ENCODE measurements at places on chromosomes 16 and 17. TPM values are rescaled to one million over a fixed set of nuclear protein-coding genes. Genes with fewer than 3 reads are reported as not detected.

Gene FAM20A
- not detected for total RNA-seq

Gene TMEM95
- total RNA-seq: not detected

Gene DNAH2
- 0.10 TPM for total RNA-seq

Gene GOT2
- 82.7 TPM for total RNA-seq

Gene SHISA6
- not detected for total RNA-seq

Gene ARHGAP27
- 79.1 TPM for total RNA-seq

Gene CWC25
- 39.3 TPM for total RNA-seq

Gene CCL5
- total RNA-seq: 224 TPM

Gene MON1B
- total RNA-seq: 108 TPM

Gene C16orf89
- not detected for total RNA-seq

GRCh38 chr17:31310260-31310659, 3.6 kb downstream of the EVI2B start:
- H3K4me1 ChIP-seq: peaks cover 37% of the 10 kb centered on the region
- H3K27me3 ChIP-seq: no peaks in the 10 kb centered on the region
- peaks cover 11% of the 10 kb centered on the region for H3K36me3 ChIP-seq
- peak overlapping the region; percentile 79 for H3K4me3 ChIP-seq

- H3K27ac ChIP-seq: no peak overlapping the region
- H3K27me3 ChIP-seq: peaks cover 2% of the 10 kb centered on the region
- H3K4me3 ChIP-seq: no peak overlapping the region
- no peak for DNase-seq
Observed at GRCh38 chr17:81522491-81523401, 5.4 kb upstream of the FSCN2 start.

DNA sequence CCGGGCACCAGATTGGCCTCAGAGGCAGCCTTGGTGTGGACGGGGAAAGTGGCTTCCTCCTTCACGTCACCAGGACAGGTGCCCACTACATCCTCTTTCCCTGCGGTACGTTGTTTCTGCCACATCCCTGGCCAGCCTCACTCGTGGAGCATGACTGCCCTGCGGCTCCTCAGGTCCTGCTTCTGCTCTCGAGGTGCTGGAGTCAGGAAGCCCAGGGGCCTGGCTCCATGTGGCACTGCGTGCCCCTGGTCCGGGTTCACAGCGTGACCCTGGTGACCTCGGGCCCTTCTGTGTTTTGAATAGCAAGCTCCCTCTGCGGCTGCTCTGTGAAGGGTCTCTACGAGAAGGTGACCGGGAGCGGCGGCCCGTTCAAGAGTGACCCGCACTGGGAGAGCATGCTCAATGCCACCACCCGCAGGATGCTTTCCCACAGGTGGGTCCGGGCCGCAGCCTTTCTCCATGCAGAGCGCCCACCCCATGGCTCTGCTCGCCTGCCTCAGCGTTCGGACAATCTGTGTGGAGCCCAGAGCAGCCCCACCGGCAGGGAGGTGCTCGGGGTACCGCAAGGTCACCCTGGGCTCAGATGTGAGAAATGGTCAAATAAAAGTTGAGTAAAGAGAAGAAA, 13.5 kb downstream of the RGS11 start:
- H3K27me3 ChIP-seq: no peaks in the 10 kb centered on the region
- no peak overlapping the region for H3K27ac ChIP-seq
- peaks cover 7% of the 10 kb centered on the region for H3K4me1 ChIP-seq
- H3K36me3 ChIP-seq: no peaks in the 10 kb centered on the region

- no peak overlapping the region for H3K4me3 ChIP-seq
- peaks cover 15% of the 10 kb centered on the region for H3K4me1 ChIP-seq
- no peaks in the 10 kb centered on the region for H3K27me3 ChIP-seq
- no peak overlapping the region for H3K27ac ChIP-seq
- no peak for DNase-seq
Observed at GRCh38 chr17:35170968-35171771, 23.0 kb downstream of the SLC35G3 start.

DNA sequence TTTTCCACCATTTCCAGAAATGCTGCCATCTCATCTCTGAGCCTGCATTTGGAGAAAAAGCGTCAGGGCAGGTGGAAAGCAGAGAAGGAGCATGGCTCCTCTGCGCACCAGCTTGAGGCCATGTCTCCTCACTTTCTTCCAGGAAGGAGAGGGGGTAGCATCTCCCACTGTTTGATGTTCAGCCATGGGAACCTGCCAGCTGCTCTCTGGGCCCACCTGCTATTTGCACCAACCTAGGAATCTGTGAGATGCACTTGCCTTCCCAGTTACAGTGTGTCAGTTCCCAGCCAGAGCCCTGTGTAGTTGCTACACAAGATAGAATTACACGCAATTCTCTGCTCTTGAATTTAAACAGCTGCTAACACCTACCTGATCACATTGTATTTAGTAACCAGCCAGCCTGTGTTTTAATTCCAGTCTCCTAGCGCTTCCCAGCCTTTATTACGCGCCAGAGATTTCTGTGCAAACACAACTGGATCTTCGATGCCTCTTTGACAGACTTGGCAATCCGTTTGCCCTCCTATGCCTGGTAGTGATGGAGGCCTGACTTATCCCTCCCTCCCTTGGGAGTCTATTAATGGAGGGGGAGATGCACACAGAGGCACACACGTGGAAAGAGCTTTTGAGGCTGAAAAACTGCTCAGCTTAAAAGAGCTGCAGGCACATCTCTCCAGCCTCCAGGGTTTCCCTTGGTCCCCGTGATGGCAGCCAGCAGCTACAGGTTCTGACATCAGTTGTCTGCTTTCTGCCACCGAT, 98.1 kb upstream of the SEC14L1 start:
- no peak overlapping the region for H3K27ac ChIP-seq
- no peaks in the 10 kb centered on the region for H3K4me1 ChIP-seq
- no peak overlapping the region for H3K4me3 ChIP-seq
- peaks cover 9% of the 10 kb centered on the region for H3K27me3 ChIP-seq
- DNase-seq: no peak
- H3K36me3 ChIP-seq: no peaks in the 10 kb centered on the region

DNA sequence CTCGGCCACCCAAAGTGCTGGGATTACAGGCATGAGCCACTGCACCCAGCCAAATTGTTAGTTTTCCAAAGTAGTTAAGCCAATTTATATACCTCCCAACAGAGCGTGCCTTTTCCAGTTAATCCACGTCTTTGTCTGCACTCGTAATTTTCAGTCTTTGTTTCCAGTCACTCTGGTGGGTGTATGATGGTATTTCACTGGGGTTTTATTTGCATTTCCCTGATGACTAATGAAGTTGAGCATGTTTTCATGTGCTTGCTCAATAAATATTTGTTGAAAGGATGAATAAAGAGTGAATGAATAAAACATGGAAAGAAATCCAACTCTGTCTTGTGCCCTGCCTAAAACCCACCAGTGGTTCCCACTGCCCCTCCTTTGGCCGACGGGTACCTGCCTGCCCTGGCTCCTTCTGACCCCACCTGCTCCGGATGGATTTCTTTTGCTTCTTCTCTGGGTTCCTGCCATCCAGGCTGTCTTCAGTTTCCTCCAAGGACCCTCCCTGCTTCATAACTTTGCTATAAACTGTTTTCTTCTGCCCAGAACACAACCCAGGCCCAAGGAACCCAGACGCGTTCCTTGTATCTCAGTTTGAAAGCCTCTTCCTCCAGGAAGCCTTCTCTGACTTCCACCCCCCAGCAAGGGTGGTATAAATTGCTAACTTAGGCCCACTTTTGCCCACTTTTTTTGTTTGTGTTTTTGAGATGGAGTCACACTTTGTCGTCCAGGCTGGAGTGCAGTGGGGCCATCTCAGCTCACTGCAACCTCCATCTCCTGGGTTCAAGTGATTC, 3.0 kb upstream of the ABCC1 start:
- H3K27me3 ChIP-seq: peaks cover 3% of the 10 kb centered on the region
- no peak overlapping the region for H3K27ac ChIP-seq
- H3K36me3 ChIP-seq: no peaks in the 10 kb centered on the region
- peaks cover 20% of the 10 kb centered on the region for H3K4me1 ChIP-seq
- no peak overlapping the region for H3K4me3 ChIP-seq

- peaks cover 9% of the 10 kb centered on the region for H3K36me3 ChIP-seq
- peaks cover 13% of the 10 kb centered on the region for H3K4me1 ChIP-seq
- no peak overlapping the region for H3K4me3 ChIP-seq
- DNase-seq: no peak
Observed at GRCh38 chr16:84569382-84569987, 48.4 kb downstream of the COTL1 start.

GRCh38 chr16:19294156-19294649, 8.7 kb downstream of the CLEC19A start:
- peaks cover 4% of the 10 kb centered on the region for H3K4me1 ChIP-seq
- H3K27me3 ChIP-seq: peaks cover 19% of the 10 kb centered on the region
- DNase-seq: no peak

- peak overlapping the region; percentile 32 for H3K4me3 ChIP-seq
- no peaks in the 10 kb centered on the region for H3K27me3 ChIP-seq
- no peaks in the 10 kb centered on the region for H3K36me3 ChIP-seq
- peak overlapping the region; percentile 83 for H3K27ac ChIP-seq
- DNase-seq: no peak
Observed at GRCh38 chr17:1110862-1111598, 68.8 kb downstream of the ABR start.

DNA sequence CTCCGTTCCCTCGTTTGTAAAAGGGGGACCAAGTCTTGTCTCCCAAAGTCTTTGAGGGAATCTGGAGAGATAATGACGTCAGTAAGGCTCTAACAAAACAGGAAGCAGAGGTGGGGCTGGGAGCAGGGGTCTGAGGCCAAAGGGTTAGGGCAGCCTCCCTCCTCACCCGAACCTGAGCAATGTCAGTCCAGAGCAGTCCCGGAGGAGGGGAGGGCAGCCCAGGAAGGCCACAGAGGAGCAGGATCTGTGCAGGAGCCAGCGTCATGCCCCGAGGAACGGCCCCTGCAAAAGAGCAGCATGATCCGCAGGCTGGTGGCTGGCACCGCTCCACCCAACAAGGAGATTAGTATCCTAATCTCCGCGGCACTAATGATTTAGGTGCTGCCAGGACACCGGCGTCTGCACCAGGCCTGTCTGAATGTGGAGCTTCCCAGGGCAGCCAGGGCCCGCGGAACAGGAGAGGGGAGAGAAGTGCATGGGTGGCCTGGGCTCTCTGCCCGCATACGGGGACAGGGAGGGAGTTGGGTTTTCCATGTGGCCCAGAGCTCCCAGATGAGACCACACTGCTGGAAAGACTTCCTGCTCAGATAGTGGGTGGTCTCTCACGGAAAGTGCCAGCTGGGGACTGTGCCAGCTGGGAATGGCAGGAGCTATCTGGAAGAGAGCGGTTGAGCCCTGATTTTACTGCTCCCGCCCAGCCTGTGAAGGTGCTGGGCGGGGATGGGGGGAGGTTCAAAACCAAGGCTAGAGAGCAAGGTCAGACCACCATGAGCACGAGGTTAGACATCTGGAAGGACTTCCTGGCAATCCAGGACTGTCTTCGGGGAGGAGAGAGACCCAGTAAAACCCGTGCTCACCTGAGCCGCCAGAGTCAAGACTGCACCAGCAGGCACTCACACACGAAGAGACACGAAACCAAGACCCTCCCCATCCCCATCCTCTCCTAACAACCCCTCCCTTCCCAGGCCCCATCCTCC, 11.0 kb upstream of the KRT17 start:
- peaks cover 2% of the 10 kb centered on the region for H3K4me1 ChIP-seq
- no peaks in the 10 kb centered on the region for H3K36me3 ChIP-seq
- H3K4me3 ChIP-seq: no peak overlapping the region
- H3K27ac ChIP-seq: no peak overlapping the region
- DNase-seq: no peak

DNA sequence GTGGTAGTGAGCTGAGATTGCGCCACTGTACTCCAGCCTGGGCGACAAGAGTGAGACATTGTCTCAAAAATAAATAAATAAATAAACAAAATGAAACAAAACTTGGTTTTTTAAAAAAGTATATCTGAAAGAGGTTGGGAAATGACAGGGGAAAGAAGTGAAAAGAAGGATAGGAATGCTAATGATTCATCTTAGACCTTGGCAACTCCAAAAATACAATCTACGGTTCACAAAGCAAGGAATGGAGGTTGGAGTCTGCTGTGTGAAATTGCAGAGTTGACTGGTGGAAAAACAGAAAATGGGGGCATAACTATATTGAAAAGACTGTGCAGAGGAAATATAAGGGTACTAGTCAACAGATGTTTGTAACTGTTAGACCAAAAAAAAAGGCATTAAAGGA, 40.0 kb upstream of the CD300E start:
- no peak overlapping the region for H3K27ac ChIP-seq
- no peaks in the 10 kb centered on the region for H3K36me3 ChIP-seq
- no peaks in the 10 kb centered on the region for H3K4me1 ChIP-seq
- no peak overlapping the region for H3K4me3 ChIP-seq

DNA sequence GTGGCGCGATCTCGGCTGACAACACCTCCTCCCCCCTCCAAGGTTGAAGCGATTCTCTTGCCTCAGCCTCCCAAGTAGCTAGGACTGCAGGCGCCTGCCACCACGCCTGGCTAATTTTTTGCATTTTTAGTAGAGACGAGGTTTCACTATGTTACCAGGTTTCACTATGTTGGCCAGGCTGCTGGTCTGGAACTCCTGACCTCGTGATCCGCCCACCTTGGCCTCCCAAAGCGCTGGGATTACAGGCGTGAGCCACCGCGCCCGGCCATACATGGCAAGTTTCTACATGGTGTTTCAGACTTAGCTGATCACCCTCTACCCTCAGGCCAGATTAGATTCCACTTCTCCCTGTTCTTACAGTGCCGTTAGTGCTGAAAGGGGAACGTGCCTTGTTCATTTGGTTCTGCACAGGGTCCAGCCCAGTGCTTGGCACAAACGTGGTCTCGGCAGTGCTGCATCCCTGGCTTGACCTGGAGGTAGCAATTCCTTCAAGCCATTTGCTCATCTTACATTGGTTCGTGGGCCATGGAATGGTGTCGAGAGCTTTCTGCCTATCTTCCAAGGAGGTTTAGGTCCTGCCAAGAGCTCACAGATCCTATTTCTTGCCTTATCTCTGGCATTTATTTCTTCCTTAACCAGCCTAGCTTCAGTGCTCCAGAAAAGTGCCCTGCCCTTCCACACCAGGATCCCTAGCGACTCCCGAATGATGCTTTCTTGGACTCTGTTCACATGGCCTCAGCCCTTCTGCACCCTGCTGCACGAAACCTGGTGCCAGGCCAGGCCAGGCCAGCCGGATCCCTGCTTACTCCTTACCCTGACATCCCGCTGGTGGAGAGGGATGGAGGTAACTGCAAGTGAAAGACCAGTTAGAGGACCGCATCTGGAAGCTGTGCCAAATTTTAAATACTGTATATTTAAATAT, 14.8 kb upstream of the AURKB start:
- H3K4me1 ChIP-seq: peaks cover 58% of the 10 kb centered on the region
- no peak overlapping the region for H3K27ac ChIP-seq
- no peak for DNase-seq

GRCh38 chr17:34581446-34582184, 2.2 kb downstream of the TMEM132E start:
- DNase-seq: no peak
- H3K27me3 ChIP-seq: peaks cover 57% of the 10 kb centered on the region
- no peak overlapping the region for H3K27ac ChIP-seq
- H3K4me3 ChIP-seq: no peak overlapping the region
- H3K4me1 ChIP-seq: peaks cover 4% of the 10 kb centered on the region

- no peak for DNase-seq
- H3K4me1 ChIP-seq: no peaks in the 10 kb centered on the region
Observed at GRCh38 chr17:6019959-6020358, 50.2 kb upstream of the WSCD1 start.

DNA sequence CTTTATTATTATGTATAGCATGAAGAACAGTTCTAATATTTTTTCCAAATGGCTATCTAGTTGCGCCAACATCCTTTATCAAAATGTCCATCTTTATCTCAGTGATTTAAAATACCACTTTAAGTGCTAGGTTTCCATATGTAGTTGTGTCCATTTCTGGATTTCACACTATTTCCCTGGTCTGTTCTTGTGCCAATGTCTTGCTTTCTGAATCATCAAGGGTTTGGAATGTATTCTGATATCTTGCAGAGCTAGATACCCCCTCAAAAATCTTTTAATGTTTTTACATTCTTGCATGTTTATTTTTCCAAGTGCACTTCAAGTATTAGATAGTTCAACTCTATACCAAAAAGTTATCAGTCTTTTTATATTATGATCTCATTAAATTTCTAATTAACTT, 14.3 kb downstream of the MBTD1 start:
- no peaks in the 10 kb centered on the region for H3K36me3 ChIP-seq
- H3K27ac ChIP-seq: no peak overlapping the region
- no peaks in the 10 kb centered on the region for H3K27me3 ChIP-seq
- DNase-seq: no peak
- no peak overlapping the region for H3K4me3 ChIP-seq

Measured in natural killer cell treated with Interleukin-12 subunit alpha and Interleukin-12 subunit beta and Interleukin-15 and Interleukin-18, amount 100 ng/mL, for 72 hours (primary cell).